ENCODE measurements at places on chromosomes 12 and 14.

DNA sequence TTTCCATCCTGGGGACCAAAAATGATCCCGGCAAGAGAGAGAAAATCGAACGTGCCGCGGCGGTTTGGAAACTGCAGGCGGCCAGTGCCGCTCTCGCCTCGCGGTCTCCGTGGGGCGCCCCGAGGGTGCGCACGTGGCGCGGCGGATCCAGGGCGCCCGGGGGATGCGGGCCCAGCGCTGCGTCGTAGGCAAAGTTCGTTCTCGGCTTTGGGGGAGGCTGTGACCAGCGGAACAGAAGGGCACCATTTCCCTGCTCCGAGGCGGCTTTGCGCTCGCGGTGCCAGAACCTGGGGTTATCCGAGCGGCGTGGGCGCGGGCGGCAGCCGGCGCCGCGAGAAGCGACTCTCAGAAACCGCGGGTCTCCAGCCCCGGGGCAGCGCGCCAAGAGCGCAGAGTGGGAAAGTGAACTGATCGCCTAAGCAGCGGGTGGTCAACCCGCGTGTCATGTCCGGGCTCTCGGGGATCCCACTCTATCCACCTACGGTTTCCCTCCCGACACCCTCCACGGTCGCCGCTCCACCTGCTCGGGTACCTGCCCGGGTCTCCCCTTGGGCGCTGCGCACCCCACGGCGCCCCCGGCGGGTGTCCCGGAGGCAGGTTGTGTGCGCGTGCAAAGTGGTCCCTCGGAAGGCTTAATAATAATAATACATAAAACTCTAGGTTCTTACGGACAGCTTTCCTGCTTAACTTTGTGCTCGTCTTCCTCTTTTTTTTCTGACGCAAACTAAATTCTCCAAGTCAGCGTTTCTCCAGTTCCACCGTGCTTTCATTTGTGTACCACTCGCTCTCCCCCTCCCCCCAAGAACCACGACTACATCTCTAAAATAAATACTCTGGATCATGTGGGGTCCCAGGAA, 1.2 kb downstream of the ESRRB start:
- no peak for DNase-seq

DNA sequence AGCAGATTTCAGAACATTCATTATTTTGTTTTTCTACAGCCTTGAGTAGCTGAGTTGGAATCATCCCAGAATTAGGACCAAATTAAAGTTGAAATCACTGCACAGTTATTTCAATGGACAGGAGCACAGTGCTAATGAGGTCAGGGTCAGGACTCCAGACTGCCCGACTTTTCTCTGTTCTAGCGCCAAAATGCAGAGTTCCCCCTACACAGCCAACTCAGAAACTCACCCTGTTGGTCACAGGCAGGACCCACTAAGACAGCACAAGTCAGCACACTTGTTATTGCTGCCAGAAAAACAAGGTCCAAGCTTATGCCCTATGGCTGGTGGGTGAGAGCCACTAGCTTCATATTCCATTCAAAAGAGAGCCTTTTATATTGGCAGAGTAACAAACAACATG, 198.1 kb upstream of the KRR1 start:
- DNase-seq: no peak

DNA sequence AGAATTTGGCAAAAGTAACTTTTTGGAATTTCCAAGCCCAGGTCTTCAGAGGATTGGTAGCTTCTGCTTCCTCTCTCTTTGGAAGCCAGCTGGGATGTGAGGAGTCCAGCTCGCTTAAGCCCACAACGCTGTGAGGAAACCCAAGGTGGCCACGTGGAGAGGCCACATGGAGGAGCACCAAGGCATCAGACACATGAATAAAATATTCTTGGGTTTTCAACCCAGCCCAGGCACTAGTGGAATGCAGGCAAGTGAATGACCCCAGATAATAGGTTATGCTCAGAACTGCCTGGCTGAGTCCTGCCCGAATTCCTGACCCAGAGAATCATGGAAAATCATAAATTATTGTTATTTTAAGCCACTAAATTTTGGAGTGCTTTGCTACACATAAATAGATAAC, 119.7 kb upstream of the PARP11 start:
- no peak for DNase-seq

GRCh38 chr14:100065111-100065871, at the start of gene EVL:
Gene EVL, plus strand, starts transcription at chr14:100065422. Its CDS starts 79 bp downstream, at chr14:100065501.
- peak; percentile 77 for DNase-seq

DNA sequence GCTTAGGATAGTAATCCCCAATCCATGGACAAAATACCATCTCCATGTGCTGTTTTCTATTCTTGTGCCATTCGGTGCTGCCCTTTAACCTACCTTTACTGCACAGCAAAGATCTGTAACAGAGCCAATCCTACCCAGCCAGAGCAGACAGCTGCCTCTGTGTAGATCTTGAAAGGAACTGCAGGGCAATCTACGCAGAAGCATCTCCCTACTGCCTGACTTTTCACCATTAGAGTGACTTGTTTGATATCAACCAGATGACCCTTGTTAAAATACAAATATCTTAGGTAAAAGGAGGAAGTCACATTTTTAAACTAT, 33.9 kb upstream of the PPM1A start:
- no peak for DNase-seq

DNA sequence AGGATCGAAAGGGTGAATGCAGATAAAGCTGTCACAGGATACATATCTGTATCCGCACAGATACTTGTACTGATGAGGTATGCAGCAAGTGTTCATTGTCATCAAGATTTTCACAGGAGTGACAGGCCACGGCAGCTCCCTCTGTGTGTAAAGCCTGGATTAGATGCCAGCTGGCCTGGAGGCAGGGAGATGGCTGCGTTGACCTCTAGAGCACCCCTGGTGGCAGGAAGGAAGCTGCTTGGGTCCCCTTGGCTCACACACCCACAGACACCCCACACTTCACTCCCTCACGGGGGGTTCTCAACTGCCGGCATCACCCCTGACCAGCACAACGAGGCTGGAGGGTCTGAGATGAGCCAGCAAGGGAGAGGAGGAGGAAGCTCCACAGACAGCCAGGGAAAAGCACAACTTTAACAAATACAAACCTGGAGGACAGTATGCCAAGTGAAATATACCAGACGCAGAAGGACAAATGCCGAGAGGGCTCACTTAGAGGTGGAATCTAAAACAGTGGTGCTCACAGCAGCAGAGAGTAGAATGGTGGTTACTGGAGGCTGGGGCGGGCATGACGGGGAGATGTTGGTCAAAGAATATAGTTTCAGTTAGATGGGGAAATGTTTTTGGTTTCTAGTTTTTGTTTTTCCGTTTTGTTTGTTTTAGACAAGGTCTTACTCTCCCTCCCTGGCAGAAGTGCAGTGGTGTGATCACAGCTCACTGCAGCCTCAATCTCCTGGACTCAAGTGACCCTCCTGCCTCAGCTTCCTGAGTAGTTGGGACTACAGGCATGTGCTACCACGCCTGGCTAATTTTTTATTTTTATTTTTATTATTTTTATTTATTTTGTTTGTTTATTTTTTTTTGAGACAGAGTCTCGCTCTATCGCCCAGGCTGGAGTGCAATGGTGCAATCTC, 45.7 kb downstream of the TEAD4 start:
- DNase-seq: no peak

DNA sequence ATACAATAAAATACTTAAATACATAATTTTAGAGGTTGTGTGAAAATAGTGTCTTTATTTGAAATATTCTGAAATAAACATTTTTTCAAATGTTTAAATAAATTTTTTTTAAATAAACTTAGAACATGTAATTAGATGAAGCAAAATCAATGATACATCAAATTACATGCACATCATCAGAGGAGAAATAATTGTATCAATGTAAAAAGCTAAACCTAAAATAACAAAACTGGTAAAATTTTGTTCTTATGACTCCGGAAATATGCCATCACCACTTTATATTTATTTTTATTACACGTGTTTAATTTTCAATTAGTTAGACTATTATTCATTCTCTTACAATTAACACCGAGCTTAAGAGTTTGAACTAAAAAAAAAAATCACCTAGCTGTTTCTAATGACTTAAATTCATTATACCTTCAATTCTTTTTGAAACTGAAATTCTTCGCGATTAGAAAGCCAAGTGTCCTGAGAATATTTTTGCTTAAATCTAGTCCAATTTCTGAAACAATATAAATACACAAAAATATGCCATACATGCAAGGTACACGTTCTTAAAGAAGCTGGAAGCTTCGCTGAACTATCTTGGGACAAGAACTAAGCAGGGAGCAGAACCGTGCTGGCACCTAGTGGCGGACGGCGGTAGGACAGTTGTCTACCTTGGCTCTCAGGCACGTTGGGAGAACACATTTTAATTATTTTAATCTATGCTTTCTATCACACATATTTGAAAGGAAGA, 230.5 kb downstream of the SLC25A21 start:
- DNase-seq: peak; percentile 21

DNA sequence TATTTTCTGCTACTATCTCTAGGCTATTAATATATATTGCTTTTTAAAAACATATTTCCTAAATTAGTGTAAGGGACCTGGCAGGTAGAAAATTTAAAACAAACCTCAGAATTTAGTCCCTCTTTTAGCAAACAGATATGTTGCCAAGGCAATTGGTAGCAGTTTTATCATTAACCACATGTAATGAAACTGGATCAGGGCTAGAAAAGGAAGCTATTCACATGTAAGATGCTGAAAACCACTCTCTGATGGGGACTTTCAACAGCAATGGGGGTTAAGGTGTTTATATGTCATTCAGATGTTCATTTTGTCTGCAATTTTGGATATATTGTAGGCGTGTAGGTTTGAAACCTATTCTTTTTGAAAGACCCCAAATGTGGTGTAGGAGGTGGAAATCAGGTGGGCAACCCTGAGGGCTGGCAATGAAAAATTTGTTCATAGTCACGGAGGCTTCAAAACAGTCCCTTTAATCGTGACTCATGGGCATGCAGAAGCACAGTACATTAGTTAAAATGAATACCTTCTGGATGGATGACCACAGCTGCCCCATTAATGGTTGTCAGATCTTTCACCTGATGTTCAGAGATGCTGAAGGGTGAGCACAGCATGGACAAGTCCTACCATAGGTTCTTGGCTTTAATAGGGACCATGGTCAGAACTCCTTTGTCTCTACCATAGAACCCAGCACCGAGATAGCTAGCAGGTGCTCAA, 5.9 kb upstream of the PKP2 start:
- no peak for DNase-seq

DNA sequence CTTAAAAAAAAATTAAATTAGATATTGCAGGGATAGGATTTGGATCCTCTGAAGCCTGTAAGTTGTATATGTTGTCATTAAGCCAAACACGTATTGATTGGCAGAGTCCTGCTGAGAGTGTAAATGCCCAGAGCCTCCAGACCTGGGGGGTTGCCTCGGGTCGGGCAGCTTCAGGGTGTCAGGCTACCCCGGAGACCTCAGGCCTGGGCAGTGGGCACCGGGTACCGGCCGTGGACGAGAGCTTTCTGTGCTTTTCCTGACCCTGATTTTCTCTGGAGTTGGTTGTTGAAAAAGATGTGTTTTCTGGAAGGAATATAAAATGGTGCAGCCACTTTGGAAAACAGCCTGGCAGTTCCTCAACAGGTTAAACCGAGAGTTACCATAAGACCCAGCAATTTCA, 96.1 kb downstream of the DNAH10 start:
- DNase-seq: no peak

DNA sequence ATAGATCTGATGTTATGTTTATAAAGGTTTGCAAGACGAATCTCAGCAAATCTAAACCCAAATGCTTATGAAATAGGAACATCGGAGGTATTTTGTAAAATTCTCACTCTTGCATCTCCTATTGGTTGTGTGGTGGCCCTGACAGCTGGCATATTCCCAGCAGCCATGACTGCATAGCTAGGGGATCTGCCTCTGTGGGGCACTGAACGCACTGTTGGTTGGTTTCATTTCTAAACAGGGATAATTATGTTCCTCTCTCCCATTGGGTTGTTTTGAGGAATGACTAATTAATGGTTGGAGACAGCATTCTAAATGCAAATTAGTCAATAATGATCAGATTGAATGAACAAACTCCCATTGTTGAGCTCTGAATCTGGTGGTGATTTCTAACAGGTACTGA, 2.7 kb upstream of the BEST3 start:
- no peak for DNase-seq

GRCh38 chr12:131986910-131987309, 37.2 kb downstream of the EP400 start:
- no peak for DNase-seq

DNA sequence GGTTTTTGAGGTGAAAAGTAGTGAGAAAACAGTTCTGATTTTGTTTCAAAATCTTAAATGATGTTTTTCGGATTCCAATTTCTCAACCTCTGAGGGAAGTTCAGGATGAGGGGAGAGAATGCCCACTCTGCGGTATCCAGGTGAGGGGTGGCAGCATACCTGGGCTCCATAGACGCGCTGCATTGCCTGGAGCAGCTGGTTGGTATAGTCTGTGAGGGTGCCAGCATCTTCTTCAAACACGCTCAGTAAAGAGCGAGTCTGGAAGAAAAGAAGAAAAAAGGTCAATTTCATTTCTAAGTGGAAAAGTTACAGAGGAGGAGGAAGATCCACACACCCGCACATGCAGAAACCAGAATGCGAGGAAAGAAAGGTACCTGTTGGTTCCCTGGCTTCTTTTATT, 7.0 kb downstream of the APPL2 start:
- no peak for DNase-seq

- DNase-seq: no peak
Observed at GRCh38 chr12:58774731-58775130, 145.6 kb downstream of the LRIG3 start.

- no peak for DNase-seq
Observed at GRCh38 chr12:122018457-122018856, 3.2 kb upstream of the BCL7A start.

GRCh38 chr12:115468087-115468510, 784.1 kb upstream of the TBX3 start:
- no peak for DNase-seq

GRCh38 chr12:15227004-15227679, 5.9 kb upstream of the RERG start:
- peak; percentile 3 for DNase-seq

GRCh38 chr12:110367181-110367864, 36.2 kb downstream of the ANAPC7 start:
- no peak for DNase-seq

- no peak for DNase-seq
Observed at GRCh38 chr14:103535081-103535890, 6.3 kb downstream of the TRMT61A start.

DNA sequence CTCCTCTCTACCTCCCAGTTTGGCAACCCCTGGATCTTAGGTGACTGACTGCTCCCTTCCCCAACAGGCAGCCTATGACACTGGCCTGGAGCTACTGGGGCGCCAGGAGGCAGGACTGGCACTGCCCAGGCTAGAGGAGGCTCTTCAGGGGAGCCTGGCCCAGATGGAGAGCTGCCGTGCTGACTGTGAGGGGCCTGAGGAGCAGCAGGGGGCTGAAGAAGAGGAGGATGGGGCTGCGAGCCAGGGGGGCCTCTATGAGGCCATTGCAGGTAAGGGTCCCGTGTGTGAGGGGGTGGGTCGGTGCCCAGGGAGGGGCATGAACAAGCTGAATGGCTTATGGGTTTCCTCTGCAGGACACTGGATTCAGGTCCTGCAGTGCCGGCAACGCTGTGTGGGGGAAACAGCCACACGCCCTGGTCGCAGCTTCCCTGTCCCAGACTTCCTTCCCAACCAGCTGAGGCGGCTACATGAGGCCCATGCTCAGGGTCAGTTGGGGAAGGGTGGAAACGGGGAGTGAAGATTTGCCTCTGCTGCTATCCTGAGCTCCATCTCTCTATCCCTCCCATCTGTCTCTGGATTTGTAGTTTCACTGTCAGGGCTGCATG, 2.2 kb downstream of the P3H3 start:
- DNase-seq: no peak
